Caco-2 (cell line): ENCODE measurements at places on chromosomes 12 and 14. TPM values are rescaled to one million over a fixed set of nuclear protein-coding genes. Genes with fewer than 3 reads are reported as not detected.

DNA sequence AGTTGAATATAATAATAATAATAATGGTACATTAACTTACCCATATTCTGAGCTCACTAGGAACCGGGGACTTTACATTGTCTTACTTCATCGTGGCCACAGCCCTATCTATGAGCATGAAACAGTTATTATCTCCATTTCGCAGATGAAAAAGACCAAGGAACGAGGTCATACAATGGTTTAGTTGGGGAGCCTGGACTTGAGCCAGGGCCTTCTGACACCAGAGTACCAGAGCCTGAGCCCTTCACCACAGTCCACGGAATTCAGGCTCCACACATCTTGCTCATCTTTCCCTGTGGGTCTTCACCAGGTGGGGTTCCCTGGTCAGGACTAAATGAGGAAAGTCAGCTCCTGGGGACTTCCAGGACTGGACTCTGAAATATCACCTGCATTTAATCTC, 31.3 kb upstream of the CMKLR1 start:
- H3K27me3 ChIP-seq = no peaks in the 10 kb centered on the region
- no peaks in the 10 kb centered on the region for H3K4me1 ChIP-seq
- no peaks in the 10 kb centered on the region for H3K36me3 ChIP-seq
- no peak overlapping the region for H3K4me3 ChIP-seq

DNA sequence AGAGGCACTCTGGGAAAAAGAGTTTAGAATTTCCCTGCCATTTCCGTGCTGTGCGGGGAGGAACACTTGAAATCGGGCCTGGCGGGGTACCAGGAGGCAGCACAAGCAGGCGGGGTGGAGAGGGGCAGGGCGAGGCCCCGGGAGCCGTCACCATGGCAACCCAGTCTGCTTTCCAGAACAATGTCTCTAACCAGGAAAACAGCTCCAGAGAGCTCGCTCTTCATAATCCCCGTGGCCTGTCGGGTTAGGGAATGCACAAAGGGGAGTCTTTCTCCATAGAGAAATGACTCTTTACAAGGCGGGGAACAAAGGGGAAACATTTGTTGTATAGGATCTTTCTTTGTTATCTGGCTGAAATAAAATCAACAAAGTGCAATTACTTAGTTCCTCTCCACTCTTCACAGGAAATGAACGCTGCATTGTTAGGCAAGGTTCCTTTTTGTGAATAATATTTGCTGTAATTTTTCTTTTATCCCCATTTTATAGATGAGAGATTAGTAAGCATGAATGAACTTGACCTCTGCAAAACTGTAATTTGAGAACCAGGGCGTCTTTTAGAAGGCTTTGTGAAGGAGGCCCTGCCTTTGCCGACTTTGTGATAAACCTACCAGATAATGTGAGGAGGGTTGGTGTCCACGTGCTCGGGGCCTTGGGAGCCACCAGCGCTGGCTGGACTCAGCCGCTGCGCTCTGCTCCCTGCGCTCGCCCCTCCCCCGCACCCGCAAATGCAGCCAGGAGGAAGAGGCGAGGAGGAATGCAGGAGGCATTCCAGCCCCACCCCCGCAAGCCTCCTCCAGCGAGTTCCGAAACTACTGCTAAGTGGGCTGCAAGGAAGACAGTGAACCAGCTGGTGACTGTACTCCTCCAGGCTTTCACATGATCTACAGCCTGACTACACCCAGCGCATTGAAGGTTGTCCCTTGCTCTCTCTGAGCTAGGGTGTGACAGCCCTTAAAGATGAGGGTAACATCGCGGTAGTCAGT, 105.2 kb upstream of the ATF7IP start:
- H3K27ac ChIP-seq = no peak overlapping the region
- H3K36me3 ChIP-seq = no peaks in the 10 kb centered on the region
- H3K27me3 ChIP-seq = no peaks in the 10 kb centered on the region
- H3K4me3 ChIP-seq = no peak overlapping the region
- DNase-seq = peak; percentile 23

SPRYD3 gene
- 8.2 and 8.8 TPM in 2 replicates for total RNA-seq

GRCh38 chr12:125861299-125862281, 796.4 kb downstream of the AACS start:
- no peak for DNase-seq
- no peaks in the 10 kb centered on the region for H3K36me3 ChIP-seq
- no peaks in the 10 kb centered on the region for H3K27me3 ChIP-seq
- no peaks in the 10 kb centered on the region for H3K4me1 ChIP-seq
- H3K4me3 ChIP-seq = no peak overlapping the region
- H3K27ac ChIP-seq = no peak overlapping the region

- DNase-seq = no peak
- H3K27ac ChIP-seq = no peak overlapping the region
- no peaks in the 10 kb centered on the region for H3K27me3 ChIP-seq
- peaks cover 7% of the 10 kb centered on the region; the same call in 1 of the 2 replicates for H3K4me1 ChIP-seq
Measured at GRCh38 chr12:6457220-6457945, 5.5 kb downstream of the TAPBPL start.

IKBIP gene
- 9.9 and 10.9 TPM in 2 replicates for total RNA-seq

GRCh38 chr14:102914474-102915291, 7.8 kb upstream of the AMN start:
- DNase-seq = peak; percentile 19
- H3K4me3 ChIP-seq = no peak overlapping the region
- H3K27ac ChIP-seq = no peak overlapping the region
- H3K4me1 ChIP-seq = no peaks in the 10 kb centered on the region
- H3K36me3 ChIP-seq = no peaks in the 10 kb centered on the region

NOS1 gene
- not detected in 2 replicates for total RNA-seq

- H3K27me3 ChIP-seq = no peaks in the 10 kb centered on the region
- no peak for DNase-seq
- peaks cover 4% of the 10 kb centered on the region; the same call in 1 of the 2 replicates for H3K4me1 ChIP-seq
- peaks cover 1% of the 10 kb centered on the region; the same call in 1 of the 2 replicates for H3K36me3 ChIP-seq
- no peak overlapping the region for H3K27ac ChIP-seq
Measured at GRCh38 chr12:57226588-57227314, 2.8 kb upstream of the SHMT2 start.

GRCh38 chr14:50403419-50403818, 6.7 kb upstream of the CDKL1 start:
- no peak overlapping the region for H3K27ac ChIP-seq
- no peak overlapping the region for H3K4me3 ChIP-seq
- no peaks in the 10 kb centered on the region for H3K27me3 ChIP-seq
- H3K36me3 ChIP-seq = no peaks in the 10 kb centered on the region

DNA sequence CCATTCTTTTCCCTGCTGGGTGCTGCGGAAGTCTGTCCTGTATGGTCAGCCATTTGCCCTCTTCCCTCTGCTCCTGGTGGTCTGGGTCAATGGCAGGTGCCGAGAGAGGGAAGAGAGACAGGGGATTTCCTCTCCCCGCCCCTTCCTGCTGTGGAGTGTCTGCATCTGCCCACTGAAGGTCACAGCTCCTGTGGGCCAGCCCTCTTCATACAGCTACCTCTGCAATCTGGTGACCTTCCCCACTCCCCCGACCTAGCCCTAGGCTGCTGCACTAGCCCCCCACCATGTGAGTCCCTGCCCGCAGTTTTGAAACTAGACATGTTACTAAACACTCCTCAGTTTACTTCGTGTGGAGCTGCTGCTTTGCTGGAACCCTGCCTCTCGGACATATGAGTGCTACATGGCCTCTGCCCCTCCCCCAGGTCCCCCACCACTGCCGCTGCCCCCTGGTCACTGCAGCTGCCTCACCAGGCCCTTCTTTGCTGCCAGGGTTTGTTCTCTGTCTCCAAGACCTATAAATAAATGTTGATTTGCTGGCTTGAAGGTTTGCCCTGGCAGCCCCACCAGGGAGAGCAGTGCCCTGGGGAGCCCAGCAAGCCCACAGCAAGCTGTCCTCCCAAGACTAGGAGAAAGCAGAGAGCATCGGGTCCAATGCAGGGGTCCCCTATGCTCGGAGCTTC, 102.9 kb downstream of the DPF3 start:
- DNase-seq = no peak
- no peak overlapping the region for H3K4me3 ChIP-seq
- H3K27me3 ChIP-seq = no peaks in the 10 kb centered on the region
- H3K4me1 ChIP-seq = peaks cover 7% of the 10 kb centered on the region; the same call in 1 of the 2 replicates
- H3K36me3 ChIP-seq = no peaks in the 10 kb centered on the region

GALNT9 gene
- 0.21 and 0.45 TPM in 2 replicates for total RNA-seq

GRCh38 chr14:65864549-65864948, 452.0 kb downstream of the FUT8 start:
- H3K27me3 ChIP-seq = no peaks in the 10 kb centered on the region
- no peak overlapping the region for H3K27ac ChIP-seq
- H3K4me3 ChIP-seq = no peak overlapping the region
- H3K36me3 ChIP-seq = no peaks in the 10 kb centered on the region
- DNase-seq = no peak

BCL11B gene
- 0.05 TPM in 1 of 2 replicates, not detected in the other for total RNA-seq

PPP1R1A gene
- 0.43 TPM in 1 of 2 replicates, not detected in the other for total RNA-seq

GRCh38 chr12:44157359-44157758, 321.5 kb downstream of the TMEM117 start:
- no peak overlapping the region for H3K4me3 ChIP-seq
- no peak for DNase-seq
- H3K27ac ChIP-seq = no peak overlapping the region

GRCh38 chr12:40224439-40225291, at the start of gene LRRK2:
TSS of gene LRRK2 (plus strand) at chr12:40224997. CDS start at chr12:40225132, 135 bp downstream.
- H3K4me3 ChIP-seq = peak within 1 kb of the TSS; percentile 46
- no peak for DNase-seq
- no peaks in the 10 kb centered on the region; the same call in 1 of the 2 replicates for H3K4me1 ChIP-seq
- peaks cover 5% of the 10 kb centered on the region for H3K27me3 ChIP-seq
- H3K27ac ChIP-seq = no peak within 1 kb of the TSS

- H3K27ac ChIP-seq = no peak overlapping the region
- no peak overlapping the region for H3K4me3 ChIP-seq
- no peak for DNase-seq
Measured at GRCh38 chr12:110531741-110532333, 29.7 kb downstream of the RAD9B start.

DNA sequence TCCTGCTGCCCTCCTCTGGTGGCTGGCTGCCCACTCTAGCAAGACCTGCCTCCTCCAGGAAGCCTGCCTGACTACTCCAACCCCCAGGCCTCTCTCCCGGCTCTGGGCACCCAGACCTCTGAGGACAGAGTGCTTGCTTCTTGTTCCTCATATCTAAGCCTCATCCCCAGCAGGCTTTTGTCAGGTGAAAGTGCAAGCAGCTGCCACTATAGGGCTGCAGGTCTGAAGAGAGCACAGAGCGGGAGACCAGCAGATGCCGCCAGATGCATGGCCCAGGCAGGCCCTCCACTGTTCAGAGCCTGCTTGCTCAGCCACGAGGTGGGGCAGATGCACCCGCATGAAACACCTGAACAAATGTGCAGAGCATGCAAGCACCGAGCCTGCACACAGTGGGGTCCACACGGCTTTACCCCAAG, 73.0 kb downstream of the SERPINA3 start:
- H3K36me3 ChIP-seq = no peaks in the 10 kb centered on the region
- peak; percentile 35 for DNase-seq
- H3K4me1 ChIP-seq = no peaks in the 10 kb centered on the region
- H3K4me3 ChIP-seq = no peak overlapping the region

ZFHX2 gene
- 1.1 and 1.4 TPM in 2 replicates for total RNA-seq

HIF1A gene
- 125 and 127 TPM in 2 replicates for total RNA-seq

DNA sequence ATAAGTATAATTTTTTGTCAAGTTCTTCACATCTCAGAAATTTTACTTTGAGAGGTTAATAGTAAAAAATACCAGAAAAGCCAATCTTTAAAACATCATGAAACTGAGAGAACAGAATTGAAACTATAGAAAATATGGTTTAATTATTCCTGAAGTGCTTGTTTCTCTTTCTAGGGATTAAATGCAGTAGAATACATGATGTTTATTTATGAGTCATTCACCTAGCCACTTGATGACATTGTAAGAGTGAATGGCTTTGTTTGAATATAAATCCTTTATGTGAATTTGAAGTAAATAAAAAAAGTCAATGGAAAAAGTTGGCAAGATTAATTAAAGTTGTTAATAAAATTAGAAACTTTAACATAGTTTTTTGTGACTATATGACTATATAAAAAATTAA, 48.4 kb downstream of the KTN1 start:
- no peaks in the 10 kb centered on the region for H3K36me3 ChIP-seq
- DNase-seq = no peak
- H3K27me3 ChIP-seq = no peaks in the 10 kb centered on the region
- H3K4me3 ChIP-seq = no peak overlapping the region

- H3K36me3 ChIP-seq = no peaks in the 10 kb centered on the region
- H3K27me3 ChIP-seq = no peaks in the 10 kb centered on the region
- H3K4me1 ChIP-seq = peaks cover 17% of the 10 kb centered on the region
- no peak overlapping the region for H3K4me3 ChIP-seq
Measured at GRCh38 chr12:130948136-130948535, 5.6 kb upstream of the ADGRD1 start.

ATL1 gene
- 1.1 and 1.2 TPM in 2 replicates for total RNA-seq

ZDHHC22 gene
- total RNA-seq = not detected in 2 replicates

USP44 gene
- 0.14 and 0.19 TPM in 2 replicates for total RNA-seq

- no peak for DNase-seq
- H3K4me1 ChIP-seq = no peaks in the 10 kb centered on the region
- peaks cover 2% of the 10 kb centered on the region for H3K27me3 ChIP-seq
- no peaks in the 10 kb centered on the region for H3K36me3 ChIP-seq
- H3K4me3 ChIP-seq = no peak overlapping the region
Measured at GRCh38 chr14:104395276-104395675, 184.3 kb upstream of the C14orf180 start.

- H3K36me3 ChIP-seq = no peaks in the 10 kb centered on the region
- DNase-seq = no peak
- H3K27ac ChIP-seq = no peak overlapping the region
Measured at GRCh38 chr12:59927032-59927431, 331.2 kb downstream of the SLC16A7 start.

- H3K27me3 ChIP-seq = no peaks in the 10 kb centered on the region; the same call in 1 of the 2 replicates
- no peak overlapping the region for H3K4me3 ChIP-seq
- no peaks in the 10 kb centered on the region for H3K4me1 ChIP-seq
- no peak for DNase-seq
- no peak overlapping the region for H3K27ac ChIP-seq
Measured at GRCh38 chr12:127429551-127430285, 837.3 kb upstream of the TMEM132C start.

IFNG gene
- total RNA-seq = not detected in 2 replicates

DNA sequence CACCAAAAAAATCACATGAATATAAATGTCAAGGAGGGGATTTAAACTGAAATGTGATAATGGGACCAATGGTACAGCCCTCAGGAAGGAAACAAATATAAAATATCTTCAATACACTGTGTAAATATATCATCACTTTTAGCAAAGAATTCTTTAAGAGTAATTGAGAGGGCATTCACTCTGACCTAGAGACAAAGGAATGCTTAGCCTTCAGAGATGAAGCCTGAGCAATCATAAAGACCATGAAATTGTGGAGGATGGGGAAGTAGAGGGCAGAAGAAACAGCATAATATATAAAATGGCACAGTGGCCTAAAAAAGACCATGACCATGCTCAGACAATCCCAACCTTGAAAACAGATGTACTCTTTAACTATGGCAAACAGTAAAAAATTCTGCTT, 20.4 kb downstream of the YAF2 start:
- DNase-seq = no peak
- H3K27ac ChIP-seq = no peak overlapping the region
- no peak overlapping the region for H3K4me3 ChIP-seq
- H3K36me3 ChIP-seq = no peaks in the 10 kb centered on the region
- H3K27me3 ChIP-seq = no peaks in the 10 kb centered on the region

- no peaks in the 10 kb centered on the region for H3K36me3 ChIP-seq
- H3K27me3 ChIP-seq = no peaks in the 10 kb centered on the region
- no peak for DNase-seq
- no peak overlapping the region for H3K4me3 ChIP-seq
- no peak overlapping the region for H3K27ac ChIP-seq
Measured at GRCh38 chr12:125645724-125646123, 580.5 kb downstream of the AACS start.

PGF gene
- 8.9 and 9.1 TPM in 2 replicates for total RNA-seq
